Muscle of leg (tissue), 16 donors: ENCODE measurements at places on chromosomes 7 and 10.
A peak's percentile ranks its signal among the peaks of the same experiment; 100 is the strongest.

- no peak for DNase-seq
These were observed 301.9 kb upstream of the PRKCQ start for GRCh38 chr10:6881987-6882386.

GRCh38 chr7:43501870-43502269 lies 81.0 kb upstream of the STK17A start:
- DNase-seq = no peak

- DNase-seq = no peak
These were observed 52.5 kb upstream of the GRID1 start for GRCh38 chr10:86419101-86419500.

DNA sequence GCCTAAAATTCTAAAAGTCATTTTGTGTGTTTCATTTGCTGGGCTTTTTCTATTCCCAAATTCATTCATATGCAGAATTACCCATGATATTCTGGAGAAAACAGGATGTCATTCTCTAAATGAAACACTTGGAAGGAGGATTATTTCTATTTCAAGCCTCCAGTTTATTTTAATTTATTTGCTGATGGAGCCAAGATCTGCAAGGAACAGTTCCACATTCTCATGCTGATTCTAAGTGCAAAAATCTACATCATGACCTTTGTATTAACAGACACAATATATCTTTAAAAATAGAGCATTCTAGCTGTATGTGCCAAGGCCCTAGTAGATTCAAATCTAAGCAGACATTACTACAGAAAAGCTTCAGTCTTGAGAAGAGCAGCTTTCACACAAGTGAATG lies 51.3 kb upstream of the KCND2 start:
- peak; percentile 39 for DNase-seq

- DNase-seq = no peak
These were observed 375.9 kb downstream of the DNAJB6 start for GRCh38 chr7:157712666-157713235.

- peak; percentile 89 for DNase-seq
These were observed 618.6 kb upstream of the MKI67 start for GRCh38 chr10:128744811-128745305.

DNA sequence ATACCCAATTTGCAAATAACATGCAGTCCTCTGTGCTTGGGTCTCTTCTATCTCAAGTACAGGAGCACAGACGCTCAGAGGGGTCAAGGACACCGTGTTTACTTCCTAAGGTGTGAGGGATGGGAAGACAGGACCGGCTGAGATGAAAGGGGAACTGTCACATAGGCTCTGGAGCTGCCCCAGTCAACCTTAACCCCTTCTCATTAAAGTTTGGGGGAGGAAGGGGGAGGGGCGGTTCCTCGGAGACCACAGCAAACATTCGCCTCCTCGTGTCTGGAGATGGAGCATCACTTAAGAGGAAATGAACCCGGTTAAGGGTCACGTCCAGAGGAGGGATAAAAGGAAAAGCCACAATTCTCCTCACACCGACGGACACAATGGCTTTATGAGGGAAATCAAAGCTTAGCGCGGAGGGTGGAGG lies 1.1 kb downstream of the SH3PXD2A start:
- DNase-seq = peak; percentile 73

GRCh38 chr7:5541087-5541992 lies 117.7 kb upstream of the TNRC18 start:
- DNase-seq = no peak

- DNase-seq = no peak
These were observed 3.8 kb upstream of the STN1 start for GRCh38 chr10:103921750-103922195.

DNA sequence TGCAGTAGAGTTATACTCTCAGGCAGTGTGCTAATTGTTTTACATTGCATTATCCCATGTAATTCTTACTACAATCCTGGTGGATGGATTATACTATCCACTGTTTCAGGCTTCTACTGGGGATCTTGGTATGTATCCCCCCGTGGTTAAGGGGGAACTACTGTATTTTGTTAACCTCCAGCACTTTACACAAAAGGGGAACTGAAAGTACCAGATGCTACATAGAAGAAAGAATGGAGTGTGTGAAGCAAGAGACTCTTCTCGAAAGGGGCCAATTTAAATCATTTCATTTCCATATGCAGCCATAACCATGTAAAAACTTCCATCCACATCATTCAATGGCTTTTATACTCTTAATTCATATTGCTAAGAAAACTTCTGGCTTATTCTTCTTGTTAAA lies 69.4 kb downstream of the C1GALT1 start:
- peak; percentile 66 for DNase-seq

DNA sequence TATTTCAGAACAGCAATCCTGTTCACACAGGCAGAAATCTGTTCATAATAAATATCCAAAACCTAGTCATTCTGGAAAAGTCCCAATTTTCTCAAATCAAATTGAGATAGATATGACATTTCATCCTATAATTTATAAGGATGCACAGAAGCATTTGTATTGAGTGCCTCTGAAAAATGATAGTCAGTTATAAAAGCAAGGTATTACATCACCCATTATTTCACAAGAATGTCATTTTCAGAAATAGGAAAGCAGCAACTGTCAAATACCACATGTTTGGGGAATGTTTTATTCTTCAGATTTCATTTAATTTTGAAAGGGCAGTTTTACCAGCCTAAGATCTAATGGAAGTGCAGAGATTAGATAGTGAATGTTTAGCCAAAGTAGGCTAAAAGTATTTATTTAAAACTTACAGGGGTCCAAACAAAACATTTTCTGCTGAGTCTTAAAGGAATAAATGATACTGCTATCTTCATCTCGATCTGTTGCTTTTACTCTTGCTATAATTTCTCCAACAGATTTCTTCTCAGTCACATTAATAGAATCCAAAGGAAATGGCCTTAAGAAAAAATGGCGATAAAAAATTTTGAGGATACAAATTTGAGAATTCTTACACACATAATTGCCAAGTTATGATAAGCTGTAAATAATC lies 185.8 kb downstream of the HGF start:
- DNase-seq = no peak

DNA sequence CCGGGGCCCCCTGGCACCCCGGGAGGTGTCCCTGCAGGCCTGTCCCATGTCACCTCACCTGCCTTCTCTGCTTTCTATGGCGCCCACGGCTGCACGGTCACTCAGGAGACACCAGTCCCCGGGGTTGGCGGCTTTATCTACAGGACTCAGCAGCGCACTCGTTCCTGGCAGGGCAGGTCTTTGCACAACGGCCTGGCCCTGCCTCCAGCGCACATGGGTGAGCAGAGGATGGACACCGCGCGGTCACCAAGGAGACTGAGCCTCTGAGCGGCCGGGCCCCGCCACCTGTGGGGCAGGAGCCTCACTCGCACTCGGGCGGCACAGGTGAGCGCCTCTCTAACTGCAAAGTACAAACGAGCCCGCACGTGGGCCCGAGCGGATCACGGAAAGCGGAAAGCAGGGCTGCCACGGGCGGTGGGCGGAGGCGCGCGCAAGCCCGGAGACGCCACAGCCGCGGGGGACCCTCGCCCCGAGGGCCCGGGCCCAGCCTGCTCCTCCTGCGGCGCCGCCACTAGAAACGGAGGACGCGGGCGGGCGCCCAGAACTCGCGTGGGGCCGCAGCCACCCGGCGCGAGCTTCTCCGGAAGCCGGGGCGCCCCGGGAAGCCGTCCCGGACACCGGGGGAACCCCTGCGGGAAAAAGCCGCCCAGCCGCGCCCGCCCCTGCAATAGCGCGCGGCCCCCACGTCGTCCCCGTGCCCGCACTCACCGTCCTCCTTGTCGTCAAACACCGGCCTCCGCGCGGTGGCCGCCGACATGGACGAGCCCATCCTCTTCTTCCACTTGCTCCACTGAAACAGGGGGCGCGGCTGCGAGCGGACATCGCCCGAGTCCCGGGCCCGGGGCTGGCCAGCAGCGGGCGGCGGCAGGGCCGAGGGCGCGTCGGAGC lies 642 bp downstream of the STK32C start:
- no peak for DNase-seq
